ENCODE measurements at places on chromosomes 3 and 15.

DNA sequence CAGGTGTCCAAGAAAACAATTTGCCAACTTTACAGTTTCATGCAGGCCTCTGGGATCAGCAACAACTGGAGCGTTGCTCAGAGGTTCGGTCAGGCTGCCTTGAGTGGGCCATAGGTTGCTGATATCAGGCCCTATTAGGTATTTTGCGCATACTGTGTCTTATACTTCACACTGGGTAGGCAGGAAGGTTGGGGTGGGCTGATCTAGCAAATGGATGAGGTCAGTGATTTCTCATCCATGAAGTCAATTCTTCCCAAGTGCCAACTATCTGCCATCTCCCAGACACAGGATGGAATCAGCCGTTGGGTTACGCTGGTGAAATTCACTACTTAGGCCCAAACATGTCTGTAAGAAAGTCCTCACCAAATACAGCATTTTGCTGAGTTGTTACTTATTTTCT is 77.6 kb downstream of the SLC7A14 start:
- no peak for DNase-seq

GRCh38 chr3:38960042-38960622 is 91.6 kb downstream of the SCN11A start:
- peak; percentile 7 for DNase-seq

GRCh38 chr15:80885016-80885579 is 104.5 kb downstream of the MESD start:
- no peak for DNase-seq

- no peak for DNase-seq
These were observed 1.7 kb downstream of the ARPIN start for GRCh38 chr15:89910891-89911626.

GRCh38 chr3:126350502-126351085 is 6.6 kb downstream of the KLF15 start:
- no peak for DNase-seq

DNA sequence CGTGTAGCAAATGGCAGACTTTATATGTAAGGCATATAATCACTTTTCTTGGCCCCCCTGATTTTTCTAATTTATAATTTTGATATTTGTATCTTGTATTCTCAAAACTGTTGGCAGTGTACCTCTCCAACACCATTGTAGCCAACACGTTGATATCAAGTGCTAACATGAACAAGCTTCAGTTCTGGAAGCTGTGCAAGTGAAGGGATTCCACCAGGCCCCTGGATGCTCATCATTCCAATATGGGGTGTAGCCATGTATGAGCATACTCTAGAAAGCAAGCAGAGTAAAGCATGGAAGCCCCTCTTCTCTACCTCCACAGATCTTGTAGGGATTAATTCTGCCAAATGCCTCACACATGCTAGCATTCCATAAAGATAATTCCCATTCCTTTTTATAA is 211.3 kb downstream of the MYRIP start:
- no peak for DNase-seq

- DNase-seq = no peak
These were observed 190.8 kb downstream of the PDCD6IP start for GRCh38 chr3:33989229-33989628.

GRCh38 chr3:130395916-130396315 is 50.4 kb downstream of the COL6A5 start:
- no peak for DNase-seq

GRCh38 chr3:151644020-151644620 is 89.6 kb upstream of the AADACL2 start:
- DNase-seq = no peak

DNA sequence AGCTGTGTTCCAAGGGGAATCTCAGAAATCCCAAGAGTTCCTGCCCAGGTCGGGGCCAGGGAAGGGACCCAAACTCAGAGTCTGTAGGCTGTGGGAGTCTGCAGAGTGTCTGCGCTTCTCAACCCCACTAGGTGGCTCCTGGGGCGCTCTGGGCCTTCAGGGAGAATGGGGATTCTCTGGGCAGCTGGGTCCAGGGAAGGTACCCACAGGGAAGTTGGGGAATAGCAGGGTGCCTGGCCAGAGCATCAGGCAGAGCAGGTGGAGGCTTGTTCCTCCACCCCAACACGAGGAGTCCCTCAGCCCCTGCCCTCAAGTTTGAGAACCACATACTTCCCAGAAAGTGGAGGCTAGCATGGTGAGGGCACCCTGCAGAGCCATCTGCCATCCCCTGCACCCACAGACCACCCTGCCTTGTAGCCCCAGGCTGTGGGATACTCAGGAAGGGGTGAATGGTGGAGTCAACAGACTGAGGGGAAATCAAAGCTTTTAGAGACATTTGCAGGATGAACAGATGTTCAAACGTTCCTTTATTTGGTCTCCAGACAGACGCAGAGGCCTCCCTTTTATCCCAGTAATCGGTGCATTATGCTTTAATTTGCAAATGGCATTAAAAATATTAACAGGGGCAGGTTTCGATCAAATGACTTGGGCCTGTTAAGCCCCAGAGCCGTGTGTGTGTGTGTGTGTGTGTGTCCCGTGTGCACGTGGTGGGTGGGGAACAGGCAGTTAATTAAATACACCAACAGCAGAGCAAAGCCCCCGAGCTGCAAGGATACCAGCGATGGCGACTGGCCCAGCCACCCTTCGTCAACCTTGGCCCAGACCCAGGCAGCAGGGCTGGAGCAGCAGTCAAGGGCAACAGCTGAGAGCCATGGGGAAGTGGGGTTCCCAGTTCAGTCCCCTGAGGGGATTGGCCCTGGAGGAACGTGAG is 57.7 kb downstream of the DNAJB8 start:
- DNase-seq = no peak

GRCh38 chr3:23067116-23067515 is 136.0 kb upstream of the UBE2E2 start:
- DNase-seq = no peak

DNA sequence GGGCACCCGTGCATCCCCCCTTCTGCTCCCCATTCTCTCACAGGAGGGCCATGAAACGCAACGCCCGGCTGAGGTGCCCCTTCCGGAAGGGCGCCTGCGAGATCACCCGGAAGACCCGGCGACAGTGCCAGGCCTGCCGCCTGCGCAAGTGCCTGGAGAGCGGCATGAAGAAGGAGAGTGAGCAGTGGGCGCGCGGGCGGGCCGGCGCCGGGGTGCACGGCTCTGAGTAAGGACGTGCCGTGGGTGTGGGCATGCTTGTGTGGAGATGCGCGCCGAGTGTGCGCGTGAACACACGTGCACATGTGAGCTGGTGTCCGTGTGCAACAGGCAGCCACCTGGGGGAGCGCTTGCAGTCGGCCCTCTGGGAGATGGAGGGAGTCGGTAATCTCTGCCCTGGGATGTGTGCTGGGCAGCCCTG is 28.1 kb downstream of the NR1I2 start:
- no peak for DNase-seq

GRCh38 chr3:196477678-196478077 is 25.9 kb downstream of the RNF168 start:
- DNase-seq = no peak

GRCh38 chr3:143525408-143525807 is 322.9 kb downstream of the SLC9A9 start:
- no peak for DNase-seq

GRCh38 chr3:109618766-109619378 is 281.5 kb upstream of the DPPA4 start:
- DNase-seq = no peak

GRCh38 chr3:28018925-28019718 is 222.3 kb upstream of the CMC1 start:
- no peak for DNase-seq

GRCh38 chr15:27692438-27692837 is 406.7 kb downstream of the OCA2 start:
- DNase-seq = no peak

- DNase-seq = no peak
These were observed 2.9 kb upstream of the SATB1 start for GRCh38 chr3:18428036-18428435.

DNA sequence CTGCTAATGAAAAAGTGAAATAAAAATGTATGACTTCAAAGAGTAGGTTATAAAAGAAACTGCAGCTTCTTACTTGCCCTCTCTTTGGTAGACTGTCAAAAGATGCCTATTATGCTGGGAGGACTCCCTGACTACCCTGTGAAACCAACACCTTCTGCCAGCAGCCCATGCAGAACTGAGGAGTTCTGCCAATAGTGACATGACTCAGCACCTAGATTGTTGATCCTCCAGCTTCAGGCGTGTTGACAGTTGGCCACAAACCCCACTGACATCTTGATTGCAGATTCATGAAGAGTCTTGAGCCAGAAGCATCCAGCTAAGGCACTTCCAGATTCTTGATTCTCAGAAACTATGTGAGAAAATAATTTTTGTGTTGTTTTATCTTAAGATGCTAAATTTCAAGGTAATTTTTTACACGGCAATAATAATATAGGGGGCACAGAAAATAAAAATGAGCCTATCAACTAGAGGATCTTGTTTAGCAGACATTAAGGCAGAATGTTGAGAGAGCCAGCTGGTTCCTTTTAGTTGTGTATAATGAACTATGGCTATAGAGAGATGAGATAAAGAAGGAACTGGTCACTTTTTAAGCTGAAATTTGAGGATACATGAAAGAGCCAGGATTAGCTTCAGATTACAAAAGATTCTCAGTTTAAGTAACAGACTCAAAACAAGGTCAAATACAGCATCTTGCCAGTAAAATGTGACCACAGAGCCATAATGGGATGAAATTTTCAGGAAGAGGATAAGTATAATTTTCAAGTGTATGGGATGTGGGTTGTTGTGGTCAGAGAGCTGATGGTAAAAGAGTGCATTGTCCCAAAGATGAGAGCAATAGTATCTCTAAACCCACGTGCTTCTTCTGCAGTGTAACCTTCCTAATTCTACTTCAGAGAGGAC is 588.7 kb upstream of the CBLB start:
- DNase-seq = peak; percentile 60

- no peak for DNase-seq
These were observed 57.9 kb downstream of the RASA2 start for GRCh38 chr3:141544697-141545096.

DNA sequence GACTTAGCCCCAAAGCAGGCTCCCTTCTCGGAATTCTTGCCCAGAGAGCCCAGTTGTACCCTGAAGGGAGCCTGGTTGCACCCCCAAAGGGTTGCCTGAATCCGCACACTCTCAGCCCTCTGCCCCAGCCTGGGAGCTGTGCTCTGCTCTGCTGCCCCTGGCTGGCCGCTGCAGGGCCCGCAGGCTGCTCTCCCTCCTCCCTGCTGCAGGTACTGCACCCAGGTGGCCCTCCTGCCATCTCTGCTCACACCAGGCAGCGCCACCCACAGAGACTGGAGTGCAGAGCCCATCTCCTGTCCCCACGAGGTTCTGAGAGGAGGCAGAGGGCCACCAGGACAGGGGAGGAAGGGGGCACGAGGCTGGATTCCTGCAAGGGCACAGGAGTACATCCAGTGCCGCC is 134.2 kb upstream of the NSMCE3 start:
- no peak for DNase-seq

- no peak for DNase-seq
These were observed 27.6 kb downstream of the UQCC5 start for GRCh38 chr3:52563984-52564383.

- DNase-seq = no peak
These were observed 24.5 kb upstream of the IDH2 start for GRCh38 chr15:90126596-90127435.

DNA sequence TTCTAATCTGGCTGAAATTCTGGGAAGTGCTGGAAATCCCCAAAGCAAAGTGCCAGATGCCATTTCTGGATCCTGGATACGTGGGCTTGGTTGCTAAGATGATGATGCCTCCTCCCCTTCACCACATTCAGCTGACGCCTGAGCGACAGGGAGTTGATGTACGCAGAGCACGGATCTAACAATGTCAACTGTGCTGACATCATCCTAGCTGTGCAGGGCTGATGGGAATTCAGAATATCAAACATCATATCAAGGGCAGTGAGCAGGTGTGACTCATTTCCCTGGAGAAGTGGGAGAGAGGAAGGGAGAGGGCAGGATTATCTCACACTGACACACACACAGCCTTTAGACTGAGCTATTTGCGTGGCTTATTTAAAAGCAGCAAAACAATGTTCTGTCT is 92.6 kb upstream of the ZBTB20 start:
- DNase-seq = peak; percentile 86

GRCh38 chr15:72851586-72851985 is 68.0 kb upstream of the ADPGK start:
- no peak for DNase-seq

GRCh38 chr3:140827894-140828293 is 113.7 kb upstream of the SLC25A36 start:
- DNase-seq = no peak

- no peak for DNase-seq
These were observed 26.9 kb upstream of the AKAP13 start for GRCh38 chr15:85353516-85353915.

DNA sequence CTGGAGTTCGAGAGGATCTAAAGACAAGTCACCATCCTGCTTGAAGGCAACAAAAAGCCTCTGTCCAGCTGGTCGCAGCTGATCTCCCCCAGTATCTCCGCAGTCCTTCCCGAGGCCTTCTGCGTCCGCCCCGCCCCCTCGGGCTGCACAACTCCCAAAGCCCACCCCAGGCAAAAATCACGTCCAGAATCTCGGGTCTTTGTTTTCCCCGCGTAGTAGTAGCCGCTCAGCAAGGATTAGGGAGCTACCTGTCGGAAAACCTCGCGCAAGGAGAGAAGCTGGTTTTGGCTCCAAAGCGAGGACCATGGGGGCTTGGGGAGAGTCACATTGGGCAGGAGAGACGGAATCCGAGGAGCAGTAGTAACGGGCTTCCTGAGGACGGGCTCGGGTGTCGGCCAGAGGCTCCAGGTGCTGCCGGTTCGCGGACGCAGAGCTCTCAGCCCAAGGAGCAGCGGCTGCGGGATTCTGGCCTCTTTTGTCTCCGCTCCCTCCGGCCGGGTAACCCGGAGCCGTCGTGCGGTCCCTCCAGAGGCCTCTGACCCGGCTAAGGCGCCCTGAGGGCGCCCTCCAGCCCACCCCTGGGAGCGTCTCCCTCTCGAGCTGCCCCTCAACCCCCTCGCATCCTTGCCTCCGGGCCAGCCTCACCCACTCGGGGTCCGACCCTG is 401 bp downstream of the ZSCAN29 start:
- no peak for DNase-seq

DNA sequence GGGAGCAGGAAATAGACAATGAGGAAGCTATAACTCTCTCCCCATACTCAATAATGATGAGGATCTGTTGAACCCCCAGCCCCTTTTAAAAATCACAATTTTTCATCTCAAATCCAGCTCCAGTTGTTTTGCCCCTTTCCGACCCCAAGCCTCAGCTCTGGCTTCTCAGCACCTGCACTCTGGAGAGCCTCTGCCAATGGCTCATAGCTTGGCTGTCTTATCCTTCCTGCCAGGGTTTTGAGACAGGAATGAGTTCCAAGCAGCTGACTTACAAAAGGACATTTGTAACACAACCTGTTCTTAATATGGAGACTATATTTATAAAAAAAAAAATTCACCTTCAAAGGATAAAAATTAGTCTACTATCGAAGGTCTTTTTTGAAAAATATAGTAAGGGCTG is 105.9 kb upstream of the NEDD4 start:
- DNase-seq = no peak

GRCh38 chr3:99134986-99135385 is 233.5 kb upstream of the DCBLD2 start:
- no peak for DNase-seq

- no peak for DNase-seq
These were observed 15.3 kb upstream of the PARP14 start for GRCh38 chr3:122665226-122665786.

GRCh38 chr3:46183330-46183729 is 24.8 kb downstream of the CCR1 start:
- no peak for DNase-seq

Measured in AG04450 (cell line).